ENCODE measurements at places on chromosomes 6 and 20.

- no peak for DNase-seq
Measured at GRCh38 chr20:41697861-41698559, 79.8 kb upstream of the CHD6 start.

DNA sequence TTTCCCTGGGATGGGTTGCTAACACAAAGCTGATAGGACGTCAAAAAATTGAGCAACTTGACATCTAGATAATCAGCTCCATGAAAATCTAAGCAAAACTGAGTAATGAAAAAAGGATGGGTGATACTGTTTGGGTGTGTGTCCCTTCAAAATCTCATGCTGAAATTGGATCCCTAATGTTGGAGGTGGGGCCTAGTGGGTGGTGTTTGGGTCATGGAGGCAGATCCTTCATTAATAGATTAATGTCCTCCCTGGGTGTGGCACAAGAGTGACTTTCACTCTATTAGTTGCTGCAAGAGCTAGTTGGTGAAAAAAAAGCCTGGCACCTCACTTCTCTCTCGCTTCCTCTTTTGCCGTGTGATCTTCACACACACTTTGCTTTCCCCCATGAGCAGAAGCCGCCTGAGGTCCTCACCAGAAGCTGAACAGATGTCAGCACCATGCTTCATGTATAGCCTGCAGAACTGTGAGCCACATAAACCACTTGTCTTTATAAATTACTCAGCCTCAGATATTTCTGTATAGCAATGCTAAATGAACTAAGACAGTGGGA lies 160.9 kb downstream of the FRK start:
- no peak for DNase-seq

GRCh38 chr6:16441262-16441661 lies 202.9 kb downstream of the GMPR start:
- DNase-seq = no peak

GRCh38 chr6:166715065-166715464 lies 88.0 kb upstream of the RPS6KA2 start:
- no peak for DNase-seq

DNA sequence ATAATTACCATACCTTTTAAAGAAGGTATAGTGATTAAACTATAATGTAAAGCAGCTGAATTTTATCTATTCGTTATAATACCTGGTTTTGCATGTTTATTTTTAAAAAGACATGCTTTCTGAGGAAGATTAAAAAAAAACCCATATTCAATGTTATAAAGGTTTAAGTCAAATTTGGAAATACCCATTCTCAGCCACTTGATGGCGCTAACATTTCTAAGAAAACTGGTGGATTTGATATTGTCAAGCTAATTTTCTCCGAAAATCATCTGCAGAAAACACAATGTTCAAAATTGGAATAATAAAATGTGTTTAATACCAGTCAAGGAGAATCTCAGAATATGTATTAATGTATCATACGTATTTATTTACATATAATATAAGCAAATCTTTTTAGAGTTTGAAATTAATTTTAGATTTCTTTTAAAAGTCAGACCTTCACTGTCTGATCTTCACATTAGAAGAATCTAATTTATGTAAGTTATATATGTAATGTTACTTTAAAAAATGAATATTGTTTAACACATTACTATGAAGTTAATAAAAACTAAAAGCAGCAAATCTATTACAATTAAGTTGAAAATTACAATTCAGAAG lies 35.0 kb downstream of the SHPRH start:
- no peak for DNase-seq

- no peak for DNase-seq
Measured at GRCh38 chr6:21220271-21220987, 373.1 kb upstream of the SOX4 start.

- DNase-seq = no peak
Measured at GRCh38 chr6:20159781-20160540, 52.3 kb downstream of the MBOAT1 start.

DNA sequence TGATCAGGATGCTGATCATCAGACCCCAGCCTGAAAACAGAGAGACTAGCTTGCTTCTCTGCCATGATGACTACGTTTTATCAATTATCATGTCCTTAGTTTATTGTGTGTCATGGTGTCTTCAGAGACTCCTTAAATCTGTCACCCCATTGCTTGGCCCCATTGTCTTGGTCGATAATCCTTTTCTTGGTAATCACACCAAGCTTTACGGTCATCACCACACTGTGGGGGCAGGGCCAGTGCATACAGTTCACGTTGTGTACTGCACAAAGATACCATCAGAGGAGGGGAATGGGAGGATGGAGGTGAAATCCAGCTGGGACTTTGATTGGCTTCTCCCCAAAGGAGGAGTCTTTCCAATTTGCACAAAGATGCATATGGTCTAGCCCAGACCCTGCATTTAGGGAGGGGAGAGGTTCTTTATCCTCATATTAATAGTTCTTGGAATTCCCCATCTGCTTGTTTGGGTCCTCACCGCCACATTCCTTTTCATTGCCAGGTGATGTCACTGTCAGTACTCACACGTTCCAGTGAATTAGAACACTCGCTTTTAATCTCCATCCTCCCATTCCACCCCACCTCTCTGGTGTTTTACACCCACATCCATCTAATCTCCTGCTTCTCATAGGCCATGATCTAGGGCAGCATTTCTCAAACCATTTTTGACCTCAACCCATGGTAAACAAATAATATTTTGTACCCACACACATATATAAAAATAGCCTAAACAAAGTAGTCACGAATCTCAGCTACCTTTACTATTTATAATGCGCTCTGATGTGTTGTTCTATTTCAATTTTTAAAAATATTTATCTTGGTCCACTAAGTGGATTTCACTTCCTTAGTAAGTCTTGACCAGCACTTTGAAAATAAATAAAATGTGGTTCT lies 5.7 kb downstream of the ETV7 start:
- DNase-seq = no peak
